ENCODE measurements at places on chromosomes 3 and 15.

- no peak for DNase-seq
Measured at GRCh38 chr3:94082391-94082937, 19.6 kb downstream of the NSUN3 start.

GRCh38 chr15:73034221-73034620, 18.0 kb upstream of the NEO1 start:
- DNase-seq = no peak

- no peak for DNase-seq
Measured at GRCh38 chr3:141368062-141368924, at the start of gene ZBTB38. TSS of gene ZBTB38 (plus strand) at chr3:141368504. CDS start at chr3:141442389, 73,885 bp downstream.

DNA sequence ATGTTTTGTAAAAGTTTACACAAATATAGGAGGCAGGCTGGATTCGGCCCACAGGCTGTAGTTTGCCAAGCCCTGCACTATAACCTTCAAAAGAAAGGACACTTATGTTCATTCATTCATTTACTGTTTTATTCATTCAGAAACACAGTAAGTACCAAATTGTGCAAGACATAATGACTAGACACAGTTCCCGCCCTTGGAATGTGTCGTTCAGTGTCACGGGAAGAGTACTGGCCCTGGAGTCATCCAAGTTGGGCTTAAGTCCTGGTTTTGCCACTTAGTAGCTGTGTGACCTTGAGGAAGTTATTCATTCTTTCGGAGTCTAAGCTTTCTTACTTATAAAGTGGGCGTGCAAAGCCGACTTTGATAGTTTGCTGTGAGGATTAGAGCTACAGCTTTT, 22.0 kb downstream of the COLQ start:
- no peak for DNase-seq

DNA sequence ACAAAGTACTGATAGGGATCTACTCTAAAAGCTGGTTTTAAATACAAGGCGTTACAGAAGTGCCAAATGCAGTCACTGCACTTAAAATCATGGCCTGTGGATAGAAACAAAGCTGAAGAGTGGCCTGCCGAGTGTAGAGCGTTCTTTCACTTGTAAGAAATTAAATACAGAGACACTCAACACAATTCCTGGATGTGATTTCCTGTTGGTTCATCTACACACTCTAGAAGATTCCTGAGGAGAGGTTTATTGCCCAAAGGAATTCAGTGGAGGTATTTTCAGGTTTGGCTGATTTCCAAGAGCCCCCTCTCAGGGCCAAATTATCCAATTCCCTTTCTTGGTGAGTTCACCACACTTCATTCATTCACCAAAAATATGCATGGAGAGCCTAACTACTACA, 200.3 kb upstream of the IL12A start:
- no peak for DNase-seq

- no peak for DNase-seq
Measured at GRCh38 chr3:65793495-65794200, 245.1 kb downstream of the MAGI1 start.
